ENCODE measurements at places on chromosomes 12 and 14.

DNA sequence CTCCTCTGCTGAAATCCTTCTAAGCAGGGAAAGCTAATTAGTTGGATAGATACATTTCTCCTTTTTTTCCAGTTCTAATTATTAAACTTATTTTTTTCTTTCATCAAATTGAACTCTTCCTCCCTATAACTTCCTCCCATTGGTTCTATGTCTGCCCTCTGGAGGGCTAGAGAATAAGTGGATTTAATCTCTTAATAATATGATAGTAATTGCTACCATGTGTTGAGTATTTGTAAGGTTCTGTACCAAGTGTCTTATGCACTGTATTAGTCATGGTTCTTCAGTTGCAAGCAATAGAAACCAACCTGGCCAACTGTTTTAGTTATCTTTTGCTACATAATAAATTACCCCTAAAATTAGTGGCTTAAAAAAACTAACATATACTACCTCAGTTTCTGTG lies 190.5 kb upstream of the PLXNC1 start:
- DNase-seq, result no peak

DNA sequence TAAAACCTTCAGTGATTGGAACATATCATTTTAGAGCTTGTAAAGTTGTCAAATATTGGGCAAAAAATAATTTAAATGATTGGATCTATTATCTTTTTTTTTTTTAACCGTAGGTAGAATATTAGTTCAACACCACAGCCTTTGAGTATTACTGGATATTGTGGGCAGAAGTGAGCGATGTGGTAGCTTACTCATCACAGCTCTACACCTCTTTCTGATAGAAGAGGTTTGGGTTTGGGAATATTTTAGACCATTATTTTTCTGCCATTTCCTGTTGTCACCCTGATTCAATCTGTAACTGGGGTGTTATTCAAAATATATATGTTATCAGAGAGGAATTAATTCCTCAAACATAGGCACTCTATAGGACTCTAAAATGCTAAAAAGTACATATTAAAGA lies 34.8 kb upstream of the SLC38A2 start:
- DNase-seq, result no peak

DNA sequence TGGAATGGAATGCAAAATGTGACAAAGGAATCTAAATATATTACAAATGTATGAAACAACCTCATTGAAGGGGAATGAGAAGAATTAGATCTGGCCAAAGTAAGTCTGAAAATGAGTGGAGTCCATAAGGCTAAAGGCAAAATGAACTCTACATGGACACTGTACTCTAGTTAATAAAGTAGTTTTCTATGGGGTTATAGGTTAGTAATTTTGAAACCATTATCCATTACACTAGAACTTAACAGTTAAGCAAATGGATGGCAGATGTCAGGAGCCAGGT lies 222.1 kb downstream of the NUAK1 start:
- DNase-seq, result no peak

DNA sequence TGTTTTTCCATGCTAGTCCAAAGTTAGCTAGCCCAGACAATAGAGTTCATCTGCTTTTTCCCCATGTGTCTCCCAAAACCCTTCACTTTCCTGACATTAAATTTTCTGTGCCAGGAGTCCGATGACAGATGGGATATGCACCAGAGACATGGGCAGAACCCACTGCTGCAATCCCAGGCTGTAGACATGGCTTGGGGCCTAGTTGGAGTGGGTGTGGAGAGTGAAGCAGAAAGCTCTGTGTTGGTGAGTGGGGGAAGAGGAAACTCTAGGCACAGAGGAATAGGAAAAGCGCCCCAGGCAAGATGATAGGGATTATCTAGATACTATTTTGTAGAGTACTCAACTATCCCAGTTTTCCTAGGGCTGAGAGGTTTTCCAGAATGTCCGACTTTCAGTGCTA lies 4.8 kb upstream of the KRT74 start:
- no peak for DNase-seq

DNA sequence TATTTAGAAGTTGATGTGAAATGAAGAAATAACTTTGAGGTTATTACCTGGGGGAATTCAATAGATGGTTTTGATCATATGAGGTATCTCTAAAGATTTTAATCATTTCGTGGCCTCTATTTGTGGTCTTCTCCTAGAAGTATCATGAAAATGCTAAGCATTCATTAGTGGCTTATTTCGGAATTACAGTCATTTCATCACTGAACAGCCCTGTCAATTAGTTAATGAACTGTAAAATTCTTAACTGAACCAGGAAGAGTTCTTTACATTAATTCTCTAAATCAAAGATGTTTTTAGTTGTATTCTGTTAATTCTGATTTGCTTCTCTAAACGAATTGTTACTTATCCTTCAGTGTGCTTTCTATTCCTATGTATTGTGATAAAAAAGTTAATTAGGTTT lies 248.9 kb downstream of the PAX9 start:
- DNase-seq, result no peak

DNA sequence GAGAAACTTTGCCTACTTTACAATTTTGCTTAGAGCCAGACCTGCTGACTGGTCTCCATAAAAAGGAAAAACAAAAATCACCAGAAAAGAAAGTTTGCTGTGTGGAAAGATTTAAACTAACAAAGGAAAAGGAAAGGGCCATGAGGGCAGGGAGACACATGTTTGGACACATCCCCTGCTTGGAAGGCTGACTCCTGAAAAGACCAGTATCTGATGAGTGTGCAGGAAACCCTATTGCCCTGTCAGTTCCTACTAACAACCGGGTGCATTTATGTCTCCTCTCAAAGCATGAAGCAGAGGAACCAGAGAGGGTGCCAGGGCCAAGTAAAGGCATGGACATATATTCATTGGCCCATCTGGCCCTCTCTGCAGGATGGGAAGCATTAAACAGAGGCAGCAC lies 7.0 kb upstream of the STAB2 start:
- DNase-seq, result no peak

GRCh38 chr12:90679674-90680073 lies 275.3 kb downstream of the CCER1 start:
- DNase-seq, result no peak

GRCh38 chr14:90620568-90621077 lies 195.6 kb downstream of the TTC7B start:
- DNase-seq, result no peak

DNA sequence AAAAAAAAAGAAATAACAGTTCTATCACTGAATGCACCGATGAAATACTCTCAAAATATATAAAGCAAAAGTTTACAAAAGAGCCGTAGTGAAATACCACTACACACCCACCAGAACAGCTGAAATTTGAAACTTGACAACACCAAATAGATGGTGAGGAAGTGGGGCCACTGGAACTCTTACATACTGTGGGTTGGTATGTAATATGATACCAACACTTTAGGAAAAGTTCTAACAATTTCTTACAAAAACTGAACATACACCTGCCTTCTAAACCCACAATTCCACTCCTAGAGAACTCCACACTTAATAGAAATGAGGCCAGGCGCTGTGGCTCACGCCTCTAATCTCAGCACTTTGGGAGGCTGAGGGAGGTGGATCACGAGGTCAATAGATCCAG lies 14.1 kb downstream of the EIF5 start:
- no peak for DNase-seq

- no peak for DNase-seq
These were observed 212.4 kb downstream of the EGLN3 start for GRCh38 chr14:33738491-33738890.

GRCh38 chr12:16604596-16605252 lies 1.2 kb downstream of the LMO3 start:
- no peak for DNase-seq

- DNase-seq, result no peak
These were observed 289.5 kb downstream of the RMST start for GRCh38 chr12:97752129-97752528.

DNA sequence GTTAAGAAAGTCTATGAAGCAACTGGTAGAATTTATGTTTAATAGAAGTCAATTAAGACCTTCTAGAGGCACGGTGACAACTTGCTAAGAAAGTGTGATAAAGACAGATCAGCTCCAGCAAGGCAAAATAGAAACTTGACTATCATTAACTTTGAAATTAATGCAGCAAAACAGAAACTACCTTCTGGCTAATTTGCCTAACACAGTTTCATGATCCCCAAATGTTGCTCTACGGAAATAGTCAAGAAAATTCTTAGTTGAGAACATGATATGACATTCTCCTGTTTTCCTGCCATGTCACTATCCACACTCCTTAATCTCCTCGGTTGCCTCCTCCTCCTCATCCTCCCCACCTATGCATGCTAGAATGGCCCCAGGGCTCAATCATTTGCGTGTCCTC lies 4.2 kb downstream of the DENND5B start:
- DNase-seq, result no peak

DNA sequence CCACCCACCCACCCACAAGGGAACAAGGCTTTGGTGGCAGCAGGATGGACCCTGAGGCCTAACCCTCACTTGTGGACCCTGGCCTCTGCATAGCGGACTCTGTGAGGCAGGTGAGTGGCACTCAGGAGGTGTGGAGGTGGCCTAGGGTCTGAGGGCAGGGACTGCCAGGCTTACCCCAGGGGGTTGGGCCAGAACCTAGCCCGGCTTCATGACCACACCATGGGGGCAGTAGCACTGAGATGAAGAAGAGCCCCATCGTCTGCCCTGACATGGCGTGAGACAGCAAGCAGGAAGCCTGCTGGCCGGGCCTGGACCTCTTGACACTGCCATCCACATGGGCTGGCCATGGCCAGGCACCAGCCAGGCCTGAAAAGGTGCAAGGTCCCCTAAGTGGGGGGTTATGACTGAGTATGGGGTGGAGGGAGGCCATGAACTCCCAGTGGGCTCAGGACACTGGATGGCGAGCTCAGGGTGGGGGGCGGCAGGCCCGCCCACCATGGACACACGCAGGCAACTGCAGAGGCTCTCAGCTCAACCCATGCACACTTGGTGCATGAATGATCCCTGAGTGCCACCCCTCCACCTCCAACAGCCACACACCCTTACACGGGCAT lies 29.3 kb downstream of the JAG2 start:
- no peak for DNase-seq

DNA sequence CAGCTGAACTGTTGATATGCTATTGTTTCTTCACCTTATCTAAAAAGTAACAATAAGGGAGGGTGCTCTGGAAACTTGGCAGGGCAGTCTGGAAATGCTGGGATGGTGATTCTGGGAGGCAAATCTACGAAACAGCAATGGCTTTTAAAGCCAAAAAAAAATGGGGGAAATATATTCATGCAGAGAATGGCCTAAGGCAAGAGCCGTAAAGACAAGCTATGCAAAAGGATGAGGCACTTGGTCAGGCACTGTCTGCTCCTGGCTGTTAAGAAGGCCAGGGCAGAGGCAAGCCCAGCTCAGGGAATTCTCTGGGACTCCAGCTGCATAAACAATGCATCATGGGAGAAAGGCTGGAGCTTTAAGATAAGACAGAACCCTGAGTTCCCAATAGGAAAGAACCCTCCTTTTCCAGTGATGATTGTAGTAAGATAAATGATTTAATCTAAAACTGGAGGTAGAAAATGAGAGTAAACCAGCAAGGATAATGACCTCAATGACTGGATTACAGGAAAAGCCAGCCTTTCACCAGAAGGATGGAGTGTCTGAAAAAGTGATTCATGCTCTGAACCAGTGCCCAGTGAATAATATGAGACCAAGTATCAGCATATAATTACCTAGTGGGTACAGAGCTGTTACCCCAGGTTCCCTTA lies 46.0 kb downstream of the ITPR2 start:
- DNase-seq, result no peak

DNA sequence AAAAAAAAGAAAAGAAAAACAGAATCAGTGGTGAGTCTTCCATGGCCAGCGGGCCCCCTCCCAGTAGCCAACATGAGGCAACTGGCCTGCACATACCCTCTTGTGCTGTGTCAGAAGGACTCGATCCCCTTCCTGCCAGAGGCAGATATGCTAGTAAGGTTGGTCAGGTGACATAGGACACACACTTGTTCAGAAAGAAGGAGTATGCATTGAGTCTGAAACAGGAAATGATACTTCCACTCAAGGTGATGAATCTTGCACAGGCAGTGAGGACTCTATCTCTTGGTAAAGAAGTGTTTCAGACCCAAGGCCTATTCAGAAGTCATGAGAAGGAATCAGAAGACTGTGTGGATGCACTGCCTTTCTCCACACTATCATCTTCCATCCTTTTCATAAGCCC lies 269.7 kb upstream of the FAR2 start:
- no peak for DNase-seq

DNA sequence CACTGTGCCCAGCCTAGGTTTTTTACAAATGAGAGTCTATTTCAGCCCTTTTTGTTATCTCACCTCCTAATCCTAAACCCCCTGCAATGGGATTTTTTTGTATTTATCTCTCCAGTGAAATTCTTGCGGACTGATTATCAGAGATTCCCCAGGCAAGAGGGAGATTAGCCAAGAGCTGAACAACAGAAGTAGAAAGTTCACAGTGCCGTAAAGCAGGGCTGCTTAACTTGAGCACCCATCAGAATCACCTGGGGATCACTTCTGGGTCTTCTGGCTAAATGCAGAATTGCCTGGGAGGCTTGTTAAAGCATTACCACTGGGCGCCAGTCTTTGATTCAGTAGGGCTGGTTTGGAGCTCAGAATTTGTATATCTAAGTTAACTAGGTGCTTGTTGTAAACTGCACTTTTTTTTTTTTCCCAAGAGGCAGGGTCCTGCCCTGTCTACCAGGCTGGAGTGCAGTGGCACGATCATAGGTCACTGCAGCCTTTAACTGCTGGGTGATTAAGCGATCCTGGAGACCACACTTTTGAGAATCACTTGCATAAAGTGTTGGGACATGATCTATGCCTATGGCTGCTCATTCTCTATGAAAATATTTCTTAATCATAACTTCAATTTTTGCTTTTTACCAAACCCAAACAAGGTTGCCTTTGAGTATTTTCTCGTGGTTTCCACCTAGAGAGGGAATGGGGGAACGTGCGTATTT lies 1.1 kb upstream of the DPPA3 start:
- DNase-seq, result no peak
